ENCODE measurements at places on chromosomes 2 and 18.

GRCh38 chr2:130949954-130950353 lies 113.2 kb downstream of the ARHGEF4 start:
- no peak for DNase-seq

DNA sequence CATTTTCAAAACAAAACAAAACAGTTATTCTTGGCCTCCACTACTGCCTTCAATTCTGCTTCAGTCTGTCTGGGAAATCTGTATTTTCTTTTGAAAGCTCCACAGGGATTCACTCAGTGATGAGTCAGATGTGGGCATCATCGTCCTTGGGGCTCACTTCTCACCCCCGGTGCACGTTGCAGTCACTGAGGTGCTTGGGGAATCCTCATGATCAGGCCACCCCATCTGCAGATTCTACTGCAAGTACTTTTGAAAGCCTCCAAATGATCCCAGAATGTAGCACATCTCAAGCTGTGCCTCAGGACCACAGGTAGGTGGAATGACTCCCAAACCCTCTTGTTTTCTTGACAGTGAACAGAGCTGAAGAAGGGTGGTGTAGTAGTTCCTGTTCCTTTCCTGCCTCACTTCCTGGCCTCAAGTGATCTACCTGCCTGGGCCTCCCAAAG lies 34.3 kb downstream of the LPIN2 start:
- no peak for DNase-seq

GRCh38 chr18:21490748-21491147 lies 109.8 kb downstream of the ESCO1 start:
- DNase-seq = no peak

DNA sequence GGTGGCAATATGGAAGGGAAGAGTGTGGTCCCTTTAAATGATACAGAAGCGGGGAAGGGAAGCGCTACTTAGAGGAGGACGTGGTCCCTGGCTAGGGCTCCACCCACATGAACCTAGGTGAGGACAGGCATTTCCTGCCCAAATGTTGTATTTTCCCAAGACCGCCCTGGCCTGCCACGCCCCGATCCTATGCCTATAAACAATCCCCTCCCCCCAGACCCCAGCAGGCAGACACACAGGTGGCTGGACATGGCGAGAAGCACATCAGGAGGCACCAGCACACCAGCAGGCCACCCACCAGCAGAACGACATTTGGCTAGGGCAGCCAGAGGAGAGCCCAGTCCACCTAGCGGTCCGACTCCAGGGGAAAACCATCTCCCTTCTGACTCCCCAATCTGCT lies 47.2 kb downstream of the METTL8 start:
- DNase-seq = no peak

- no peak for DNase-seq
These were observed 15.0 kb upstream of the GPC1 start for GRCh38 chr2:240420206-240421104.

GRCh38 chr18:31983020-31983419 lies 35.6 kb upstream of the RNF125 start:
- DNase-seq = no peak

DNA sequence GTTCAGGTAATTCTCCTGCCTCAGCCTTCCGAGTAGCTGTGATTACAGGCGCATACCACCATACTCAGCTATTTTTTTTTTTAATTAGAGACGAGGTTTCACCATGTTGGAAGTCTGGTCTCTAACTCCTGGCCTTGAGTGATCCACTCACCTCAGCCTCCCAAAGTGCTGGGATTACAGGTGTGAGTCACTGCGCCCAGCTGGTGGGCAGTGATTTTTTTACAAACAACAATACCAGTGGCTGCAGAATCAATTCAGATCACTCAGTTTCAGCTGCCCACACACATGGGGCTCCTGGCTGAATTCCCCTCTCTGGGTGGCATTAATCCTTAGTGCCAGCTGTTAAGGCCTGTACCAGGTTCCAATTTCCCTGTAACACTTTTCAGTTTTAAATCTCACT lies 13.3 kb upstream of the CYRIA start:
- peak; percentile 30 for DNase-seq

- no peak for DNase-seq
These were observed 229.5 kb upstream of the COPS8 start for GRCh38 chr2:236855866-236856847.

- DNase-seq = no peak
These were observed 46.7 kb downstream of the INO80C start for GRCh38 chr18:35451032-35451431.

DNA sequence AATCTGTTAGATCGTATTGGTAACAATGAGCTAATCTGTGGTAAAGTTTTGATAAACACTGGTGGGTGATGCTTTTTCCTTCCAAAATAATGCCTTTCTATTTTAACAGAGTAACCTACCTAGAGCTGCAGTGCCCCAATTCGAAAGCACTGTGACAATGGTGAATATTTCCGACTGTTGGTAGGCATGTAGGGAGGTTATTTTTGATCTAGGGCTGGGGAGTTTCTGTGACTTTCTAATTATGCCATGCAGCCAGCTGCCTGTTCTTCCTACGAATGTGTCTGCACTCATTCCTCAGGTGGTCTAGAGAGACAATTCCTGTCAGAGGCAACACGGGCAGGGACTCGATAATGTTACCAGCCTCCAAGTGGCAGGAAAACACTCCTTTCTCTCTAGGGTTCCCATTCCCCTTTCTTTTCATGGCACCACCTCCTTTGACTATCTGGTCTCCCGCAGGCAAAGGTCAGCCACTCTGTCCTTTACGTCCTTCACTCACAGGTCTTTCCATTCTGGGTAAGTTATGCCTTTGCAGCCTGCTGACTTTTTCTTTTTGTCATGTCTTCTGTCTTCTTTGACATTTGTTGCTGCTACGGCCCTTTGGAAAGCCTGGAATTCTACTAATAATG lies 167.2 kb upstream of the MGAT5 start:
- DNase-seq = no peak

DNA sequence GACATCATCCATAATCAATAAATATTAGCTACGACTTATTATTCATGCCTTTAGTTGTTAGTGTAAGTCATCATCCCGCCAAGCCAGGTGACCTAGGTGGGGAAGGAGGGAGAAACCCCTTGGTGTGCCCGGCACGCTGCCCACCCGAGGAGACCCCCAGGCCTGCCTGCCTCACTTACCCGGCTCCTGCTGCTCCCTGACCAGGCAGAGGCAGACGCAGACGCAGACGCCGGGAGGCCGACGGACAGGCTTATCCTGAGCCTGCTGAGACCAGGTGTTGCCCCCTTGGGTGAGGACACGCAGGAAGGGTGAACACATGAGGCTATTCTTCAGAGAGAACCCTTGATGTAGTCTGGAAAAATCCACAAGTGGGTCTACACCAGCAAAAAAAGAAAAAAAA lies 401.8 kb downstream of the GALR1 start:
- DNase-seq = no peak

DNA sequence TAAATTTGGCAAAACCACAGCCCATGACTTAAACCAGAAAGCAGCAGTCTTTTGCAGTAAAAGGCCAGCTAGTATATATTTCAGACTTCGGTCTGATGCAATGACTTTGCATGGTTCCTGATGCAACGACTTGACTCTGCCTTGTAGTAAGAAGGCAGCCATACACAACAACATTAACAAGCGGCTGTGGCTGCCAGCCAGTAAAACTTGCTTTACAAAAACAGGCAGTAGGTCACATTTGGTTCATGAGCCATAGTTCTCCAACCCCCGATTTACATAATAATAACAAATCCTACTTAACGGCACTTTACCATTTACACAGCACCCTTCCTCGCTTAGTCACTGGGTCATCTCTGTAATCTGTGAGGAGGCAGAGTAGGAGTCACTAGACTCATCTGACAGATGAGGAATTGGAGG lies 410.3 kb downstream of the LRATD1 start:
- no peak for DNase-seq

DNA sequence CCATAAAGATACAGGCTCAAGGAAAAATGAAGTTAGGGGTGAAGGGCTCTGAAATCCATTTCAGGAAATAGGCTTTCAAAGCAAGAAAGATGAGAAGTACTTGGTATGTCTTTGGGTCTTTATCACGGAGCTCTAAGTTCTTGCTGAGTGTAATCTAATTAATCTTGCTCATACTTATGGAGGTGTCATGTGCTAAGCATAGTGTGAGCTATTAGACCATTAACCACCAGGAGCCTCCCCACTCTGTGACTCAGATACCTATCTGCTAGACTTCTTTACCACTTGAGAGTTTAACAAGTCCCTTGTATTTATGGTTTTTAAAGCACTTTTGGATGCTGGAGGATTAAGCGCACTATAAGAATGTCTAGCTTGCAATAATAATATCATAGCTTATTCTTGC lies 678.7 kb downstream of the EPHA4 start:
- DNase-seq = no peak

- DNase-seq = no peak
These were observed 32.7 kb downstream of the ALMS1 start for GRCh38 chr2:73418343-73418742.

GRCh38 chr2:29766191-29766590 lies 155.2 kb downstream of the ALK start:
- no peak for DNase-seq

- DNase-seq = no peak
These were observed 770 bp downstream of the ZNF396 start for GRCh38 chr18:35376393-35376741.

- DNase-seq = no peak
These were observed 36.0 kb upstream of the PDIA6 start for GRCh38 chr2:10848541-10848940.

GRCh38 chr2:51093016-51093415 lies 61.1 kb upstream of the NRXN1 start:
- DNase-seq = no peak

DNA sequence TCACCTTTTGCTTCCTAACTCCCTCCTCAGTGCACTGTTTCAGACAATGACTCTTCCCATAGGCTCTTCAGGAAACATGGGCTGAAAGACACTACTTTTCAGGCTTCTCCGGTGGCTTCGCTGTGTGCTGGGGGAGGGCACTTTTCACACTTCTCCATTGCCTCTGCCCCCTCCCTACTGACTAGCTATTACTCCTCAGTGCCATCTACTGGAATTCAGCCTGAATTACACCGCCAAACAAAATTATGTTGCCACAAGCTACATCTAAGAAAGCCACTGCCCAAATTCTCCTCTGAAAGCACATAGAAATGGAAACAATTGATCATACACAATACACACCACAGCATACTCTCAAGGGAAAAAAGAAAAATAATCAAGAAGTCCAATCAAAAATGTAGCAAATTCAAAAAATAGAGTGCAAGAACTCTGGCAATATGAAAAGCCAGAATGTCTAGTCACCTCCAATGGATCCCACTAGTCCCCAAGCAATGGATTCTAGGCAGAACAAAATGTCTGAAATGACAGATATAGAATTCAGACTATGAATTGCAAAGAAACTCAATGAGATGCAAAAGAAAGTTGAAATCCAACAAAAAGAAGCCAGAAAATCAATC lies 1139.4 kb upstream of the GYPC start:
- DNase-seq = no peak

- no peak for DNase-seq
These were observed 13.9 kb downstream of the SNORC start for GRCh38 chr2:232884001-232884421.

DNA sequence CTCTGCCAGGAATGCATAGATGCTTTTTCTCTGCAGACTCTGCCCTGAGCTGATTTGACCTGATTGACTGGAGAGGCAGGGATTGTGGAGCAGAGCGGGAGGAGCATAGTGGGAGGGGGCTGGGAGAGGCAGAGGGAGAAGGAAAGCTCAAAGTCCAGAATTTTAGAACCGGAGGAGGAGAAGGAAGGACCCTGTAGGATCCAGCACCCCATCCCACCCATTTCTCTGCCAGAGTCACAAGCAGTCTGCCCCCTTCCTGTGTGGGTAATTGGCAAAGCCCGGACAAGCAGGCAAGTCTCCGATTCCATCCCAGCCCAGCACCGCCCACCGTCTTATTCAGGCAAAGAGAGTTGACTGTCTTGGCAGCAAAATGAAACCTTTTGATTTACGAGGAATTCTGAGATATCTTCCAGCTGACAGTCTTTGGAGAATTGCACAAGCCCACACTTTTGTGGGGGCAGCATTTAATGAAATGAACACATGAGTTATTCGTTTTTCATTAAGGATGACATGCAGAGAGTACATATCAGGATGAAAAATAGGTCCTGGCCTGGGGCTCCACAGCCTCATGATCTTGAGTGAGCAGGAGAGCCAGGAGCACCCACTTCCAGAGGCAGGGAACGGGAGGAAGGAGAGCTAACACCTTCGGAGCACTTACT lies 103.1 kb downstream of the MCFD2 start:
- DNase-seq = no peak

GRCh38 chr2:219286436-219287115 lies 7.4 kb downstream of the DNAJB2 start:
- no peak for DNase-seq

- DNase-seq = no peak
These were observed 53.8 kb downstream of the TGOLN2 start for GRCh38 chr2:85273738-85274731.
